Esophagus mucosa (tissue), 1 donor: ENCODE measurements at places on chromosomes 2 and 18.
A peak's percentile ranks its signal among the peaks of the same experiment; 100 is the strongest.

GRCh38 chr2:201953396-201953795, 80.3 kb upstream of the FZD7 start:
- ATAC-seq, result no peak

DNA sequence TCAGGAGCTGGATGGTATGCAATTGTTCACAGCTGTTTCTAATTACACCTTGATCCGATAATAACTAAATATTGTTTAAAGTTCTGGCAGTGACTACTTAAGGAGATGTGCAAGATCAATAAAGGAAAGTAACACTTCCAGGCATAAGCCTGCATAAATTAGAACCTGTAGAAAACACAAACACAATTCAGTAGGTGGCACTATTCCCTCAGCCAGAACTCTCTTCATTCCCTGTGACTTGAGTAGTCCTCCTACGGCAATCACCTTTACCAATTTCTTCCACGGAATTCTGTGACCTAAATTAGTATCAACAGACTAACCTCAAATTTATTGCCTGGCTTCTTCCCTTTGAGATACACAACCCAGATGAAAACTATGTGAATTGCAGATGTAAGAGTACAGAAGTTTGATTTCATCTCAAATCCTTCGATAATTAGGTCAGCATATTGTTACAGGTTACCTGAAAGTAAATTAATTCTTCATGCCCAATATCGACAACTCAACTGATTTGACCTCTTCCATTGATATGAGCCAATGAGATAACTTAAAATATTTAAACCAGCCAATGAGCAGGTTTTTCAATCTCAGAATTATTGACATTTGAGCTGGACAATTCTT, 137.8 kb downstream of the PID1 start:
- peak; percentile 44 for ATAC-seq

DNA sequence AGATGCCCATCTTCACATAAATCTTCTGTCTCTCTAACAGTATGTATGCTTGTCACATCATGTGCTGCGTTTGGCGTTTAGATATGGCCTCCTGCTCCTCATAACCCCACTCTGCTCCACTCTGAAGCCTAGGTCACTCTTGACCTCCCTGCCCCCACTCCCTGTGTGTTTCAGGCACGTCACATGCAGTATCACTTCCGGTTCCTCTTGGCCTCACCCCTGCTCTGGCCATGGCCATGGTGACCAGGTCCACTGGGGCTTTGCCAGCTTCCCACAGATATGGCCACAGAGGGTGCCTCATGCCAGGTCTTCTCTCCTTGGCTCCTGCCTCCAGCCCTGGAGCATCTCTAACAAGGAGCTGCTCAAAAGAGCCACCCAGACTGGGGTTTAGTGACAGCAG, 160.0 kb downstream of the RNF152 start:
- no peak for ATAC-seq

- ATAC-seq, result no peak
Measured at GRCh38 chr2:144030791-144031190, 489.1 kb downstream of the ZEB2 start.

- ATAC-seq, result peak; percentile 90
Measured at GRCh38 chr2:160294339-160294803, 94.3 kb upstream of the ITGB6 start.
